ENCODE measurements at places on chromosomes 12 and 14. TPM values are rescaled to one million over a fixed set of nuclear protein-coding genes. Genes with fewer than 3 reads are reported as not detected.

Gene LRR1
- 3.6 TPM for total RNA-seq

Gene LEMD3
- total RNA-seq = 14.0 TPM

Gene ZCRB1
- total RNA-seq = 22.7 TPM

Gene TAS2R46
- total RNA-seq = 0.67 TPM

Gene SLCO1B1
- not detected for total RNA-seq

Gene REC8
- total RNA-seq = 3.8 TPM

DNA sequence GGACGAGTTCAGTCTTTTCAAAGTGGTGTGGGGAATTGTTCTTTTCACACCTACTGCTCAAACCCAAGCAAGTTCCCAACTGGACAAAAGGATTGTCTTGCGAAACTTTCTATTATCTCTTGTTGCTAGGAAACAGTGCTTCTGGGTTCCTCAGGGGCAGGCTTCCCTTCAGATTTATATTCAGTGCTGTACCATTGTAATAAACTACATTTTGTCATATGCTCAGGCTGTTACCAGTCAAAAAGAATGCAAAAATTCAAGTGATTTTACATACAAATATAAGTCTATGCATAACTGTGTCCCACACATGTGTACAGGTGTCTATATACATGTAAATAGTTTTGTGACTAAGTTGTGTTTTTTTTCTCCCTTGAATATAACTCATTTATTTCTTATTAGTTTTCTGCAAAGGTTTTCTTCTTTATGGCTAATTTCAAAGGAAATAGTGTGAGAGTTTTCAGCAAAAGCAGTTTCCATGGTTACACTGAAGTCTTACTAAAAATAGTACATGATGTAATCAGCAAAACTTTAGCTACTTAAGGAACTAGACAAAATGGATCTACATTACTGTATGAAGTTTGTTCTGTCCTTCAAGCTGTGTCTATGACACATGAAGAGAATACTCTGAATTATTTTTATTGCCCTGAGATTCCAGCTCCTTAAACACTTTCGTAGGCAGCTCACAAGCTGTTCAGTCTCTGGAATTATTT lies 430.2 kb upstream of the TMPO start:
- DNase-seq = no peak

GRCh38 chr12:124375141-124375788 lies 80.4 kb downstream of the RFLNA start:
- DNase-seq = no peak

GRCh38 chr12:29599381-29599780 lies 101.9 kb upstream of the OVCH1 start:
- DNase-seq = no peak

DNA sequence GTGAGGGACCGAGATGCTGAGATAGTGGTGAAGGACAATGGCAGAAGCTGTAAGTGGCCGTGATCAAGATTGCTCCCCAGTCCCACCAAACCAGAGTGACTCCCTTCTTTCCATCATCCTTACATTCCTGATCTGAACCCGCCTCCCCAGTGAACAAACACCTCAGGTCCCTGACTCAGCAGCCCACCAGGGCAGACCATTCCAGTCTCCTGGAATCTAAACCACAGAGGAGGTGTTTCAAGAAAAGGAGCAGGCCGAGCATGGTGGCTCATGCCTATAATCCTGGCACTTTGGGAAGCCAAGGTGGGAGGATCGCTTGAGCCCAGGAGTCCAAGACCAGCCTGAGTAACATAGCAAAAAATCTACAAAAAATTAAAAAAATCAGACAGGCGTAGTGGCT lies 6.6 kb downstream of the ERBB3 start:
- no peak for DNase-seq

DNA sequence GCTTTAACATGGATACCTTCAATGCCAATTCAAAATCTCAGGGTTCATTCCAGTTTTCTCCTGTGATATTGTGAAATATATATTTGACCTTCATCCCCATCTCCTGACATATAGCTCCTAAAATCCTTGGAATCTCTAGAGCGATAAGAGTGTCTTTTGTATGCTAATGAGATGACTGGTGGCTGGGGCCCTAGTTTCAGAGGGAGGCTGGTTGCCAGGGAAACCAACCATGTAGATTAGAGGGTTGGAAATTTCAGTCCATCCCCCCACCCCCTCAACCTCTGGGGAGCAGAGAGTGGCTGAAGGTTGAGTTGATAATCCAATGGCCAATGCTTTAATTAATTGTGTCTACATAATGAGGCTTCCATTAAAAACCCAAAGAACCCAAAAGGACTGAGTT lies 59.4 kb downstream of the SDR9C7 start:
- no peak for DNase-seq

DNA sequence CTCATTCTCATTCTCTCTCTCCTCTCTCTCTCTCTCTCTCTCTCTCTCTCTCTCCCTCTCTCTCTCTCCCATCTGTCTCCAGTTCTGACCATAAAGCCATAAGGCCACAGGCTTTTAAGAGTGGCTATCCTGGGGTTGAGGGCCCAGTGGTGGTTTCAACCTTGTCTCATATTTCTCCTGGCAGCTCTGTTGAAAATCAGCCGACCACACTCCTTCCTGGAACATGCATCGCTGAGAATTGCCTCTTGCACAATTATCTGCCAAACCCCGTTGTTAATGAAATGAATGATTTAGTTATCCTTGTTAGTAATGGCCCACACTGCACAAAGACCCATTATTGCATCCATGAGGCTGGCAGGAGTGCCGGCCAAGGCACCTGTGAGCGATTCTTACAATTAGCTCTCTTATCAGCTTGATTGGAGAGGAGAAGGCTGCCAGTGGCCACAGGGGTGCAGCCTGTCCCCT lies 30.4 kb upstream of the KCNA5 start:
- no peak for DNase-seq

GRCh38 chr12:46628176-46628575 lies 197.6 kb downstream of the SLC38A4 start:
- no peak for DNase-seq

- no peak for DNase-seq
These were observed 41.6 kb downstream of the LRRC9 start for GRCh38 chr14:59961518-59962062.

- DNase-seq = no peak
These were observed 54.3 kb downstream of the RNFT2 start for GRCh38 chr12:116792403-116792802.

DNA sequence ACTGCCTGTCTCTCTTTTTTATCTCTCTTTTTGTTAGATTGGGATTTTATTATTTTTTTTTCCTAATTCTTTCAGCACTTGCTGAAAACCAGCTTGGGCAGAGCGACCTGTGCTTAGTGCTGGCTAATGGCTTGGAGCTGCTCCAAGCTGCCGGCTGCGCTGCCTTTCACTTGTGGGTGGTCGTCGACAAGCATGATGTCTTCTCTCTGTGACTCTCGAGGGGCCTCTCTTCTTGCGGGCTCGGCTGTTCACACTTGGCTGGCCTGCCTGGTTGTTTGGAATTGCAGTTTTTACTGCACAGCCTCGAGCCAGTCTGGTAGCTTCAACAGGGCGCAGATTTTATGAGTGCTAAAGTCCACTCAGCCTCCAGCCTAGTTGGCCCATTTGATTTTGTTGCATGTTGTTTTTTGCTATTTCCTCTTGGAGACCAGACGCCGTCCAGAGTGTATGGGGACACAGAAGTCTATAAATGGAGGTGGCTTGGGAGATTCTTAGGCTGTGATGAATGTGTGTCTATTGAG lies 18.6 kb downstream of the TPCN1 start:
- no peak for DNase-seq

- no peak for DNase-seq
These were observed 169.2 kb upstream of the MYL2 start for GRCh38 chr12:111089616-111090015.

GRCh38 chr14:91246051-91246852 lies 1.7 kb upstream of the GPR68 start:
- no peak for DNase-seq

- no peak for DNase-seq
These were observed 153.6 kb downstream of the ATP23 start for GRCh38 chr12:58095002-58095401.

GRCh38 chr12:116927244-116927940 lies 16.6 kb downstream of the FBXW8 start:
- DNase-seq = no peak

DNA sequence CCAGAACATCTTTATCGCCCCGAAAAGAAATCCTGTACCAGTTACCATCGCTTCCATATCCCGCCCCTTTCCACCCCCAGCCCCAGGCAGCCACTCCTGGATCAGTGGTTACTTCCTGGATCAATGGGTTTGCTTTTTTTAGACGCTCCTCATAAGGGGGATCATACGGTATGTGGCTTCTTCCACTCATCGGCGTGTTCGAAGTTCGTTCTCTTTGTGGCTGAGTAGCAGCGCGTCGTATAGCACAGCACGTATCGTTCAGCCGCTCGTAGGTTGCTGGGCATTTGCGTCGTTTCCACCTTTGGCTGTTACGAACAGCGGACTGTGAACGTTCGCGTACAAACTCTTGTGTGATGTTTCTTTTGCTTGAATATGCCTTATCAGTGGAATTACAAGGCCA lies 1.8 kb downstream of the NOC4L start:
- DNase-seq = no peak

DNA sequence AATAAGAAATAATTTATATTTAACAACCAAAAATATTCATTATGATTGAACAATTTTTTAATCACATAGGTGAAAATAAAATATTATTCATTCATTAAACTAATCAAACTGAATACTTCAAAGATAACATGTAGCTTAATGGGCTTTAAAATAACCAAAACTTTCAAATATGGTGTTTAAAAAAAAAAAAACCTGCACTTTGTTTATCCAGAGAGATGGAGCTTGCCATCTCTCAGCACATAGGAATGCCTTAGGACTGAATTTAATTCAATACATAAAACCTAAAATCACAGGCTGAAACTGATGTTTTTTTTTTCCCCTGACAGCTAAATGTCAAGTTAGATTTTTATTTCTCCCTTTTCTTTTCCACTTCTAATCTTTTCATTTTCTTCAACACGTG lies 14.4 kb upstream of the CCER1 start:
- DNase-seq = no peak

Data from right atrium auricular region (tissue), 2 donors.